Stimulated activated CD8-positive, alpha-beta memory T cell treated with anti-CD3 and anti-CD28 coated beads, Interleukin-7, amount 100 ng/mL, for 4 hours (primary cell): ENCODE measurements at places on chromosomes 3 and 15.
A peak's percentile ranks its signal among the peaks of the same experiment; 100 is the strongest.

DNA sequence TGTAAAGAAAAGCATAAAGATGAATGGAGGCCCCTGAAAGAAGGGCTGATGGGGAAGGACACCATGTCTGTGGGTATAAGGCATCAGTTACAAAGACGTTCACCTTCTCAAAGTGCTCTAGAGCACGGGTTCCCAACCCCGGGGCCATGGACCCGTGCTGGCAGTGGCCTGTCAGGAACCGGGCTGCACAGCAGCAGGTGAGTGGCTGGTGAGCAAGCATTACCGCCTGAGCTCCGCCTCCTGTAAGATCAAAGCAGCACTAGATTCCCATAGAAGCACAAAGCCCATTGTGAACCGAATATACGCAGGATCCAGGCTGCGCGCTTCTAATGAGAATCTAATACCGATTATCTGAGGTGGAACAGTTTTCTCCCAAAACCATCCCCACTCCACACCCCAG lies 25.7 kb downstream of the MYO1E start:
- no peak for DNase-seq

DNA sequence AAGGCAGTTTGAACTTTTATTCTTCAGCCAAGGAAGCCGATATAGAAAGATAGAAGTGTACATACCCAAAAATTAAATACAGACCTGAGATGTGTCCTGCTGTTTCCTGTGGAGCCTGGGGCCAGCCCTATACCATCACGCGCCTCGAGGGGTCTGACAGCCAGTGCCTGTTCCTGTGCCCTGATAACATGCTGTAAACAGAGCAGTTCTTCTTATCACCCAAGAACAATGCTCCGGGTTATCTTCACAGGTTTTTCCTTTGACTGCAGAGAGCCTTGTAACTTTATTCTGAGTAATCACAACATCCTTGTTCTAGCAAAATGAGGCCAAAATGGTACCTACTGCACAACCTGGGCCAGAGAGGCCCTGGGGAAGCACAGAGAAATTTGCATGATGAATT lies 289.7 kb upstream of the CHRM5 start:
- no peak for DNase-seq

- DNase-seq, result no peak
Measured at GRCh38 chr3:15796771-15797641, 773 bp downstream of the ANKRD28 start.

DNA sequence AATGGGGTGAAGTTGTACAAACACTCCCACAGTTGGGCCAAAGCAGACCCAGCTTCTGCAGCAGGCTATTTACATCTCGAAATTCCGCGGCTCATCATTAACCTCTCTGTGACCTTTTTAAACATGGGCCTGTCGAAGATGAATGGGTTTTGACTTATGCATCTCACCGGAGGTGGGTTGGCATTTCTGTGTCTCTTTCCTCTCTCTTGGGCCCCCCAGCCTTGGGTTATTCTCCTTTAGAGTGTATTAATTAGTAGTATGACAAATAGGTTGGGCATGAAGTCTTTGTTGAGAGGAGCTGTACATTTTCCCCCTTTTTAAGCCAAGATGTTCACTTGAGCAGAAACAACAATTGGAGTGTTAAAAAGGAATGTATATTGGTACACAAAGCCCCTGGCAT lies 9.8 kb downstream of the SMAD6 start:
- no peak for DNase-seq

- peak; percentile 57 for DNase-seq
Measured at GRCh38 chr15:67863442-67863987, 23.7 kb upstream of the RNU6-1 start.

DNA sequence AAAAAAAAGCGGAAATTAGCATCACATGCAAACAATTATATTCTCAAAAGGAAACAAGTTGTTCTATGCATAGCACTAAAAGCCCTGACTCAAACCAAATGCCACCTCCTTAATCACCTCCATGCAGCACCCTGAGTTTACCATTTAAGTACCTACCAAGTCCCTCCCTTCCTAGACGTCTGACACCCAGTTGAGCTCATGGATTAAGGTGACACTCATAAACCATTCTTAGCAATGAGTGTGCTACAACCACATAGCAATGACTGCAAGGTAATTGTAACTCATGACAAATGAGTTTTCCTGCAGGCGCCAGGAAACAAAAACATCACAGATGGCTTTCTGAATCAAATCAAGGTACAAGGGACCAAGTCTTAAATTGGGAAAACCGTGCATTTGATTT lies 32.0 kb downstream of the WWTR1 start:
- DNase-seq, result no peak
